Skin of body (tissue), 3 donors: ENCODE measurements at places on chromosomes 5 and 9. TPM values are rescaled to one million over a fixed set of nuclear protein-coding genes. Genes with fewer than 3 reads are reported as not detected.

The PAEP gene
- total RNA-seq: not detected

The EFCAB9 gene
- not detected for total RNA-seq

The MSMP gene
- not detected for total RNA-seq

The RNF183 gene
- total RNA-seq: 0.20 TPM

The TAF11L6 gene
- not detected for total RNA-seq

The MAN2A1 gene
- 53.0 TPM for total RNA-seq

The RHOBTB3 gene
- total RNA-seq: 134 TPM

DNA sequence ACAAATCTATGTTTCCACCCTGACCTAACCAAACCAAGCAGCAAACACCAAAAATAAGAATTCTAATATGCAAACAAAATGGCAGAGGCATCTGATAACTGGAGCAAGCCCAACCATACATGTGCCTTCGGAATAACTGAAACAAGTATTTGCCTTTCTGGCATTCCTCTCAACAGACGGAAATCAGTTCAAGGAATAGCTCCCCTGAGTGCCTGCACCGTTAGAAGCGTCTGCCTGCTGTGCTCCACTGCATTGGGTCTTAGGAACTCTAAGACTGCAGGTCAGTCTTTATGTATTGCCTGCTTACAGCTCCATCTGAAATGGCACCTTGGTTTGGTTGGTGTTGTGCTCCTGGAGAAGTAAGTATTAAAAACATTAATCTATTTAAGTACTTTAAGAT lies 98.5 kb downstream of the MRPS27 start:
- DNase-seq: no peak

GRCh38 chr9:86669422-86669821 lies 277.9 kb downstream of the GAS1 start:
- peak; percentile 90 for DNase-seq

DNA sequence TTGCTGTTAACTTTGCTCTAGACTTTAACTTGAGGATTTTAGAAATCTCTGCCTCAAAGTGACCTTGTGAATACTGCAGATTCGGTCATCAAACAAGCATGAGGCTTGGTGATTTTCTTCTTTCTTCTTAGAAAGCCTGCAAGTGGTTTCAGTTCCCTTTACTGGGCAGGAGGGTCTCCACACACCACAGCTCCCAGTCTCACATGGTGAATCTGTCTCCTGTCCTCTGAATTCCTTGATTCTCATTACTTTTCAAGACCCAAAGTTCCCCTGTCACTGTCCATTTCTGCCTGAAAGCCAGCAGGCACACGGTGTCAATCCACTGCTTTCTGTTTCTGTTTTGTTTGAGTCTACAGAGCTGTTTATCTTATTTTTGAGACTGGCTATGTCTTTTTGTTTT lies 14.1 kb downstream of the HSPB3 start:
- DNase-seq: no peak

DNA sequence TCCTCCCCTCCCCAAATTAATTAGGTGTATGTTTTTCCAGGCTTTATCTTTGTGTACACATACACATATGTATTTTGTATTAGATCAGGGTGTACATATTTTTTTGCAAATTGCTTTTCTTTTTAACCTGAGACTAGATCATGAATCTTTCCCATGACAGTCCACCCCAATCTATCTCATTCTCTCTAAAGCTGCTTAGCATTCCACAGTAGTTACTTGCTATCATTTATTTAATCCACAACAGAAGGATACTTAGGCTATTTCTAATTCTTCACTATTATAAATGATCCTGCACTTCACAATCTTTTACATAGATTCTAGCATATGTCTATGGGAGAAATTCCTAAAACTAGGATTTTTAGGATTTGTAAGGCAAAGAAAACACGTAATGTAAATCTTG lies 43.9 kb downstream of the SH3RF2 start:
- no peak for DNase-seq

GRCh38 chr5:142095035-142095434 lies 13.5 kb upstream of the NDFIP1 start:
- no peak for DNase-seq

DNA sequence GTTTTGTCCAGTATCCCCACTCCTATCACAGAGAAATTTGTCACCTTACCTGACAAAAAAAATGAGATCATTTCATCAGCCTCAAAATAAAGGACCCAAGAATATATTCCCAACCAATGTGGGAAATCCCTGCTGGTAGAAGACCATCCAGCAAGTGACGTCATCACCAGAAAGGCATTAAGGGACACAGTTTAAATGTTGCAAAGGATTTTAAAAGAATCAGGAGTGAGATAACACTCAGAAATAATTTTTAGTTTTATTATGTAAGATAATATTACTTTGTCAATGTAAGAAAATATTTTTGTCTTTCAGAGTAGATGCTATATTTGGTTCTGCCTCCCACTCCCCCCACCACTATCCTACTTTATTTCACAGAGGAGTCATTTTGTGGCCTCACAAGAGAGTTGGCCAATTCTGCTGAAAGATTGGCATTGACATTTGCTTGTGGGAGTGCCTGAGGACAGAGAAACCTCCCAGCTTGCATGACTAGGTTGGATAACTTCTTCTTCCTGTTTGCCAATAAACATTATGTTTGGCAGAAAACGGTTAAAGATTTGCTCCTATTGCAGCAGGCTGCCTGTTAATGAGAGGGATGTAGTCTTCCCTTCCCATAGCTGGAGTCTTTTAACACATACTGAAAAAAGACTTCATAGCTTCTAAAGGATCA lies 288.6 kb upstream of the DAB2 start:
- peak; percentile 61 for DNase-seq

DNA sequence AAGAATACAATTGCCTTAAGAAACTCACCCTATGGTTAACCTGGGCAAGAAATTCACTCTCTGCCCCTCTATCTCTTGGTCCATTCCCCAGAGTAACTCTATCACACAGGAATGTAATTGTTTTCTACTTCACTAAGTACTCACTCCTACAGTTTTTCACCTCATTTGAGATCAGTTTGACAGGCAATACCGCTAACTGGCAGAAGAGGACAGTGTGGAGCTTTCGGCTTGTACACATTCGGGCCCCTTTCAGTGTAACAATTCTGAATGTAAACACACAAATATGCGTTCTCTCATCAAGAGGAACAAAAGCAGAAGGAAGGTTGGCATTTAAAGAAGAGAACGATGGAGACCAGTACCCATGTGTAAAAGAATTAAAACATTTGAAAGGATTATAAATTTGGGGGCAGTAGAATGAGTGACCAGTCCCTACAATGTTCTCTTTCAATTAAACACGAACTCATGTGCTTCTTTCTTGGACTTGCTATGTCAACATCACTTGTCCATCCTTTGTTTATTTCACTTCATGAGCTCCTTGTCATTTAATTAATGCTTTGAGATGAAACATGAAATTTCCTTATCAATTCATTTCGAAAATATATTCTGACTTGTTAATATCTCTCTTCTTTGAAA lies 188.5 kb upstream of the GRAMD2B start:
- peak; percentile 1 for DNase-seq

- DNase-seq: no peak
Observed at GRCh38 chr5:50445296-50445949, 4.3 kb upstream of the EMB start.

GRCh38 chr9:105218673-105219072 lies 25.8 kb upstream of the SLC44A1 start:
- DNase-seq: no peak

- no peak for DNase-seq
Observed at GRCh38 chr5:139880416-139881142, 85.0 kb downstream of the PSD2 start.

GRCh38 chr9:89410641-89411350 lies 87.1 kb downstream of the SEMA4D start:
- no peak for DNase-seq

DNA sequence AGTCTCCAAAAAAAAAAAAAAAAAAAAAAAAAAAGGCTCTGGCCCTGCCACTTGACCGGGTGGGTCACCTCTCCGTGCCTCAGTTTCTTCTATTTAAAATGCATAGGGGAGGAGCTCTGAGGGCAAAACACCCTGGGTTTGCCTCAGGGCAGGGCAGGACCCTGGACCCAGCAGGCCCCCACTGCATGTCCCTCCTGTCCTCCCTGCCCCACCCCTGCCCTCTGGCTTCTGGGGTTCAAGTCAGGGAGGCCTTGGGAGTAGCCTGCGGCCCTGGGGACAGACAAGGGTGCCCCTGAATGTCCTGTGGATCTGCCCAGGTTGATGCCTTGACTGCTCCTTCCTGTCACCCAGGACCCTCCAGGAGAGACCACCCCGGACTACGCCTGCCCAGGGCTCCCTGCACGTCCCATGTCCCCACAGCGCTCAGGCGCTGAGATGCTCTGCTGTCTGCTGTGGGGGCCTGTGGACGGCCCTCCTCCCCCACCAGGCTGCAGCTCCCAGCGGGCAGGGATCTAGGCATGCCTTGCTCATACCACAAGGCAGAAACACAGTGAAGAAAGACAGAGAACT lies 35.4 kb downstream of the ADAMTS2 start:
- DNase-seq: no peak

- DNase-seq: no peak
Observed at GRCh38 chr9:108434502-108434901, 421.3 kb downstream of the ACTL7B start.

- no peak for DNase-seq
Observed at GRCh38 chr5:139895647-139896046, 100.0 kb downstream of the PSD2 start.
